ENCODE measurements at places on chromosomes 3 and 15.

- no peak for DNase-seq
Measured at GRCh38 chr3:12484983-12485327, 675 bp downstream of the TSEN2 start.

GRCh38 chr3:157099326-157100095 lies 60.4 kb downstream of the CCNL1 start:
- no peak for DNase-seq

- DNase-seq, result no peak
Measured at GRCh38 chr15:81729340-81729739, 316.5 kb downstream of the MEX3B start.

DNA sequence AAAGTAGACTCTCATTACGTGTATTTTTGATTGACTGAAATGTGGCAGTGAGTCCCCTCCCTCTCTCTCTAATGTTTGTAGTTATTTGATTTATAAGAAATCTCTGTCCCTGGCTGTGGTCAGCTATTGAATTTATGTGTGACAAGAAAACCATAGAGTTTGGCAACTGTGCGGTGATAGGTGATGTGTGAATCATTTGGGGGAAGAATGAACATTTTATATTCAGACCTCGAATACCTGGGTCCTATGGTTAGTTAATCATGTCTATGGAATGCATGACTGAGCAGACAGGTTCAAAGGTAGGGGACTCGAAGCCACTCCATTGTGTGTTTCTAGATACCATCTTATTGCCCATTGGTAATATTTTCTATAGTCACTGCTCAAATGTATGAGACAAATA lies 712.1 kb downstream of the MECOM start:
- DNase-seq, result no peak

Data from eye (tissue), 1 donor.